OCI-LY7 (cell line): ENCODE measurements at places on chromosomes 2 and 18. TPM values are rescaled to one million over a fixed set of nuclear protein-coding genes. Genes with fewer than 3 reads are reported as not detected.

GRCh38 chr2:240294514-240294913, 140.9 kb upstream of the GPC1 start:
- no peak for DNase-seq

- DNase-seq, result peak; percentile 70
These were observed 26.6 kb upstream of the ITGA4 start for GRCh38 chr2:181430406-181431118.

GRCh38 chr2:129248198-129248597, 731.3 kb upstream of the RAB6C start:
- DNase-seq, result no peak

STEAP3 gene
- not detected in 2 replicates for total RNA-seq

DNA sequence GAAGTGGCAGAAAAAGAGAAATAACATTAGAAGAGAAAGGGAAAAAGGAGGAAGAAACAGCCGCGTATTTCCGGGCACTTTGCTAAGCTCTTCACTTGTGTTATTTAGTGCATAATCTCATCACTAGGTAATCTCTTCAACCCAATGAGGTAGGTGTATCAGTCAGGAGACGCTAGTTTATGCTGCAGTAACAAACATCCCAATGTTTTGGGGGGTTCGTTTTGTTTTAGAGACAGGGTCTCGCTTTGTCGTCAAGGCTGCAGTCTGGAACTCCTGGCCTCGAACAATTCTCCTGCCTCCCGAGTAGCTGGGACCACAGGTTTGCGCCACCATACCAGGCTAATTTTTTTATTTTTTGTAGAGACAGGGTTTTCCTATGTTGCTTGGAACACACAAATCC, 61.7 kb downstream of the ZFP36L2 start:
- DNase-seq, result no peak

PNO1 gene
- total RNA-seq, result 16.3 and 22.5 TPM in 2 replicates

GRCh38 chr2:29011418-29012060, 30.4 kb downstream of the TOGARAM2 start:
- DNase-seq, result no peak

DNA sequence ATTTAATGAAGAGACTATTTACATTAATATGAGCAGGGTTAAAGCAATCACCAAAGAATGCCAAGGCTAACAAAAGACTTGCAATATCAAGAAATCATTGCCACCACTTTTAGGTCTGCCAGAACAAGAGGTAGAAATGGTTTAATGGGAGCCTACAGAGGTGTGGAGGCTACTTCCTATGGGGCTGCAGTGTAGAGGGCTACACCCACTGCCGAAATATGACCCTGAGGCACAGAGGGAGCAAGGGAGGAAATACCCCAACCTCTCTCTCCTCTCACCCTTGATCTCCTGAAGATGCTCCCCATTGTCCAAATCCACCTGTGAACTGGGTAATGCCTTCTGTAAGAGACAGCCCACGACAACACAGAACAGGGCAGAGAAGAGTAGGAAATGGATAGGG, 315.4 kb downstream of the SMAD2 start:
- no peak for DNase-seq

GRCh38 chr2:86105969-86106945, at the start of gene PTCD3:
PTCD3 (plus strand) TSS chr2:86106235; CDS start chr2:86106248, 13 bp downstream.
- peak; percentile 96 for DNase-seq

- peak; percentile 12 for DNase-seq
These were observed 30.7 kb downstream of the XRCC5 start for GRCh38 chr2:216139884-216140283.

DNA sequence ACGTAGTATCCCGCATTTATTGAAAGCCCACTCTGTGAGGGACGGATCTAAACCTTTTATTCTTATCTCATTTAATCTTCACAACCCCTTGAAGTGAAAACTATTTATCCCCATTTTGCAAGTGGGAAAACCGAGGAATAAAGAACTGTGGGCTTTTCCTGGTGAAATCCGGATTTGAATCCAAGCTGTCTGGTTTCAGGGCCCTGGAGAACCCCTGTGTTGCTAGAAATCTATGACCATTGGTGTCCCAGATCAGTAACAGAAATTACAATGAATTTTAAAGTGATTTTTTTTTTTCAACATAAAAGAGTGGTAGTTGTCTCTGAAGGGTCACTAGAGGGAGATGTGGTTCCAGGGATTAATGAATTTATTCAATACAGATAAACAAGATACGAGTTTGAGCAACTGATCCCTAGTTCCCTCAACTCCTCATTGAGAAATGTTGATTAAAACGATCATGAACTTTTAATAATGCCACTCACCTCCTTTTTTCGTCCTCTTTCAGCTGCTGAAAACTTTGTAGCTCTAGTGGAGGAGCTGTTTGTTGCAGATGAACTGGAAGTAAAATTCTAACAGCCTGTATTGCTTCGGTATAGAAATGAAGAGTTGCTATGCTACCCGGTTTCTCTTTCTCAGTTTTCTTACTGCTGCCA, 940 bp downstream of the XRCC5 start:
- peak; percentile 56 for DNase-seq

GRCh38 chr2:233801357-233802131, 23.4 kb downstream of the MROH2A start:
- peak; percentile 57 for DNase-seq

HSPE1 gene
- total RNA-seq, result 219 and 259 TPM in 2 replicates

DNA sequence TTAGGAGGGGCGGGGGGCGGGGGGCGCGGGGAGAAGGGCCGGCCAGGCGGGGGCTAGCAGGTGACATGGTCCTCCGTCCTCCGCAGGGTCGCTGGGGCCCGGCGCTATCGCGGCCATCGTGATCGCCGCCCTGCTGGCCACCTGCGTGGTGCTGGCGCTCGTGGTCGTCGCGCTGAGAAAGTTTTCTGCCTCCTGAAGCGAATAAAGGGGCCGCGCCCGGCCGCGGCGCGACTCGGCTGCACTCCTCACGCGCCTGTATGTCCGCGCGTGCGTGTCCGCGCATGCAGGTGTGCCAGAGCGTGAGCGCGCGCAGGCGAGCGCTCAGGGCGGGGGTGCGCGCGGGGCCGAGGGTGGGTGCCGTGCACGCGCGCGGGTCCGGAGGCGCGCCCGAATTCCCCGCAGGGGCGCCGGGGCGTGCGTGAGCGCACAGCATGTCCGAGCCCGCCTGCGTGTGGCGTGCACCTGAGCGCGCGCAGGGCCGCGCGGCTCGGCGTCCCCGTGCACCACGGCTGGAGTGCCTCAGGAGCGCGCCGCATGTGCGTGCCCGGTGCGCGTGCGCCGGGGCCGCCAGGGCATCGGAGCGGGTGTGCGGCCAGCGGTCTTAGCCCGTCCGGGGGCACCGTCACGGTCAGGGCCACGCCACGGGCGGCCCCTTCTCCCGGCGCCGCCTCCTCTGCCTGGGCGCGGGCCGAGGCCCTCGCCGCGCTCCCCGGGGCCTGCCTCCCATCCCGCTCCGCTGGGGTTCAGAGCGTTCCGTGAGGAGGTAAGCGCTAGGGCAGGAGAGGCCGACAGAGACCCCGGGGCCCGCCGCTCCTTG, 6.3 kb downstream of the SNORC start:
- peak; percentile 41 for DNase-seq

LYG2 gene
- total RNA-seq, result not detected in 2 replicates

- no peak for DNase-seq
These were observed 23.4 kb downstream of the ACSL3 start for GRCh38 chr2:222884114-222884771.

COL4A3 gene
- 7.2 and 10.9 TPM in 2 replicates for total RNA-seq

DNA sequence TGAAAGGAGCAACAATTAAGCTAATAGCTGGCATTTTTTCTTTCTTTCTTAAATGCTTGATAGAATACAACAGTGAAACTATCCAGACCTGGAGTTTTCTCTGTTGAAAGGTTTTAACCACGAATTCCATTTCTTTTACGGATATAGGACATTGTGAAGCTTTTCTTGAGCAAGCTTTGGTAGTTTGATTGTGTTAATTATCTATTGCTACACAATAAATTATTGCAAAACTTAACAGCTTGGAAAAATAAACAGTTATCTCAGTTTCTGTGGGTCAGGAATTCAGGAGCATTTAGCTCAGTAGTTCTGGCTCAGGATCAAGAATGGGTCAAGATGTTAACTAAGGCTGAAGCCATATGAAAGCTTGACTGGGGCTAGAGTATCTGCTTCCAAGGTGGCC, 11.7 kb downstream of the PHOSPHO2 start:
- no peak for DNase-seq

DNA sequence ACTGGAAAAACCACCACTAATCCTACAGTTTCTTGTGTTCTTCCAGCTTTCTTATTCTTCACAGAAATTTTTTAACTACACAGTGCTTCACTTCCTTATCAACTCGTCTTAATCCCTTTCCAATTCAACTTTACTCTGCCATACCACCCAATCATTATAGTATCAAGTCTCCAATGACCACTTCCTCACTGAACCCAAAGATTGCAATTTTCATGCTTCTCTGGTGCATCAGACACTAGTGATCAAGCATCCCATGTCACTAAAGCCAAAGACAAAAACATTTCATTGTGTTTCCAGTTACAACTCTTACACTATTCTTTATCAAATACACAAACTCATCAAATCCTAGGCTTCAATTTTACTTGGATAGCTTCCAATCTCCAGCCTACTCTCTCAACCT, 9.5 kb downstream of the CHAC2 start:
- DNase-seq, result no peak

DNA sequence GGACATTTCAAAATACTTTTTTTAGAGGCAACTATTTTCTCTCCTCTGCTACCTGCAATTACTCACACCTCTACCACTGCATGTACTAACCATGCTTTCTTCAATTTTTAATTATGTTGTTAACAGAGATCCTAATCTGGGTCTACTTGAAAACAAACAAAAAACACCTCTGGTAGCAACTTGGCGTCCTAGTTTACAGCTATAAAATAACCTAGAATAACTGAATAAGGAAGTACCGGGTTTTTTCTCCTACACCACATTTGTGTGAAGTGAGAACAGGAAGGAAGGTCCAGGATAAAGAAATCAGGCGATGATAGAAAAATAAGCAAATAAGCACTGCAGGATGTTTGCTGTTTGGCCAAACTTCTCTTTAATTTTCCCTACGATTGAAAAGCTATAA, 633.5 kb downstream of the LRP1B start:
- DNase-seq, result no peak

DNA sequence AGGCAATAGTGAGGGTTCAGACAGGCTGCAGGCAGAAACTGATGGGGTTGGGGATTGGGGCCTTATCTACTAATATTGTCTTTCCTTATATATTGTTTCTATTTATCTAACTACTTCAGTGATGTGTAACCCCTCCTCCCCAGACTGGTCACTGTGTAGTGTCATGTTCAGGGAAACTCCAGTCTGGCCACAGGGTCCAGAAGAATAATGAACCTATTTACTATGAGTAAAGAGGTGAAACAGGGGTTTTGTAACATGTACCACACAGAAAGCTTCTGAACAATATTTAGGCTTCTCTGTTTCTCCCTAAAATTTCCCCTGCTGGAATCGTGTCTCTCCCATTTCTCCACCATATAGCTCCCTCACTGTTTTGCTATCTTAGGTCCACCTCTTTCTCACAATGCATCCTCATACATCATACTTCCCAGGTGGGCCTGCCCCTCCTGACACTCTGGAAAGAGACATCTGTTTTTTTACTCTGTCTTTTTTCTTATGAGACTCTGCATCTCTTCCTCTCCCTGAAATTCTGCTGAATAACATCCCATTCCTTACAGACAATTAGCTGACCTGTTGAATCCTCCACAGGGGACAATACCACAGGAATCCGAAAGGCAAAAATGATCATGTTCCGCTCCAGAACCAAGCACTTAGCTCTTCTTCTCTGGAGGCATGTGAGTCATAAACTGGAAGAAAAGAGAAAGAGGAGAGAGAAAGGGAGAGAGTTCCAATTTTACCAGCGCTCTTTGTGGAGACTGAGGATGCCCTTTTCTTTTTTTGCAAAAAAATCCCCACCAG, 154.8 kb downstream of the ZEB2 start:
- DNase-seq, result no peak

DNA sequence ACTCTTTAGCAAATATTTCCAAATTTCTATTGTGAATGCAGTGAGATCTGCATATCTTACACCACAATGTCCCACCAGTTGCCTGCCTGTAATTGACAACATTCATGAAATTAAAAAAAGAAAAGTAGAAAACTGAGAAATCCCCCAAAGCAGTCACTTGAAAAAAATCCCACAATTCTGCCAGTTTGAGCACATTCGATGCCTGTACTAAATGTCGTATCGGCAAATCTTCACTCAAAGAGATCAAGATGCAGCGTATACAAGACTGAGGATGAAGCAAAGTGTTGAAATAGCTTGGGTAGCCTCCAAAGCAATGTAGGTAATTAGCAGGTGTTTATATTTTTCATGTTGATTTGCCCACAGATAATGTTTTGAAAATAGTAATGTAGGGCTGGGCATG, 186.7 kb upstream of the ZEB2 start:
- DNase-seq, result no peak
